Inflammatory macrophage (primary cell): ENCODE measurements at places on chromosomes 12 and 14.

DNA sequence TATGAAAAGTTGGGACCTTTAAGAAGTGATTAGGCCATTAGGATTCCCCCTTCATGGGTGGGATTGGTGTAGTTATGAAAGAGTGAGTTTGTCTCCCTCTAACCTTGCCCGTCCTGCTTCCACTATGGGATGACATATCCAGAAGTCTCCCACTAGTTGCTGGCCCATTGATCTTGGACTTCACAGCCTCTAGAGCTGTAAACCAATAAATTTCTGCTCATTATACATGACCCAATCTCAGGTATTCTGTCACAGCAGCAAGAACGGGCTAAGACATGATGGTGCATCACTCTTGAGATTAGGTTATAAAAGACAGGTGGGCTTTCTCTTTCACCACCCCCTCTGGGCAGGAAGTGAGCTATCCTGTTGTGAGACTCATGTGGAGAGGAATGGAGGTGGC, 8.6 kb upstream of the SMOC1 start:
- no peak for DNase-seq

DNA sequence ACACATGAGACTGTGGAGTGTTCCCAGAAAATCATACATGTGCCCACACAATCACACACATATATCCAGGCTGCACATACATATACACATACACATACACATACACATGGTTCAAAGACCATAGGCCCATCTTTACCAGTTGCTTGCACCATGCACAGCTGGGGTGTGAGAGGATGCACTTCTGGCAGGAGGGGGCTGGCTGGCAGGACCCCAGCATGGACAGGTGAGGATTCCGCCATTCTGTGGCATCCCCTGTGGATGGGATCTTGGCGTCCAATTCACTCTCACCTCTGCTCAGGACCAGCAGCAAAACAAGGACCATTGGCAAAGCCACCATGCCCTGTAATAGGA, 7.0 kb downstream of the ITGB7 start:
- no peak for DNase-seq

GRCh38 chr12:117985182-117985581, 16.4 kb upstream of the KSR2 start:
- DNase-seq = no peak

- no peak for DNase-seq
Observed at GRCh38 chr12:8644345-8645248, 18.0 kb downstream of the MFAP5 start.

DNA sequence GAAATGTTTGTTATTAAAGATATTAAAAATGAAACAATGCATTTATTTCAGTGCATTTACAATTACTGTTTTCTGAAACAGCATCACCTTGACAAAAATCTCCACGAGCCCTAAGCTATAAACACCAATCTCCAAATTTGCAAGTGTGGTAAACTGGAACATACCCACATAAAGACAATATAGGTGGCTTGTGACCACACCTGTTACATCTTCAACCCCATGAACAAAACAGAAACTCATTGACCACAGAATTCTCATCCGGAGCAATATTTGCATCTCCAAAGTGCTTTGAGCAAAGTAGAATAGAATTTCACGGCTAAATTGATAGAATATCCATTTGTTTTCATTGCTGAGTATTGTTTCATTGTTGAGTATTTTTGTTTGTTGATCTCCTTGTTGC, 375.2 kb upstream of the FLRT2 start:
- no peak for DNase-seq

DNA sequence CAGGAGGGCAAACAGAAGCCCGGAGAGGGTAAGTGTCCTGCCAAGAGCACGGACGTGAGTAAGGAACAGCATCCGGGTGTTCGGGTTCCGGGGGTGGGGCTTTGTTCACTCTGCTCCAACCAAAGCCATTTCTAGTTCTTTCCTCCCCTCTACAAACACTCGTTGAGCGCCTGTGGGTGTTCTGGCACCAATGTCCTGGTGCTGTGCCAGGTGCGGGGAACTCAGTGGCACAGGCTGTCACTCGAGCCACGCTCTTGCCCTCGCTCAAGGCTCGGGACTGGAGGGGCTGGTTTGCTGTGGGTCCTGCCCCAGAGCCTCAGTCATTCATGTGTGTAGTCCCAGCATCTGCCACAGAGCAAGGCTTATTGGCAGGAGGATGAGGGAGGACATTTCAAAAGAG, 157.5 kb downstream of the CALM1 start:
- no peak for DNase-seq

GRCh38 chr12:111505601-111506036, 93.5 kb downstream of the ATXN2 start:
- DNase-seq = no peak

DNA sequence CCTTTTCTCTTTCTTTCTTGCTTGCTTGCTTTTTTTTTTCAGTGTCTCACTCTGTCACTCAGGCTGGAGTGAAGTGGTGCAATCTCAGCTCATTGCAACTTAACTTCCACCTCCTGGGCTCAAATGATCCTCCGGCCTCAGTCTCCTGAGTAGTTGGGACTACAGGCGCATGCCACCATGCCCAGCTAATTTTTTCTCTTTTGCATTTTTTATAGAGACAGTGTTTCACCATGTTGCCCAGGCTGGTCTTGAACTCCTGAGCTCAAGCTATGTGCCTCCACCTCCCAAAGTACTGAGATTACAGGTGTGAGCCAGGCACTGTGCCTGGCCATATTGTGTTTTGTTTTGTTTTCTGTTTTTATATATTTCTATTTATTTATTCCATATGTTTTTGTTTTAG, 461.0 kb downstream of the ADAMTS20 start:
- DNase-seq = no peak

DNA sequence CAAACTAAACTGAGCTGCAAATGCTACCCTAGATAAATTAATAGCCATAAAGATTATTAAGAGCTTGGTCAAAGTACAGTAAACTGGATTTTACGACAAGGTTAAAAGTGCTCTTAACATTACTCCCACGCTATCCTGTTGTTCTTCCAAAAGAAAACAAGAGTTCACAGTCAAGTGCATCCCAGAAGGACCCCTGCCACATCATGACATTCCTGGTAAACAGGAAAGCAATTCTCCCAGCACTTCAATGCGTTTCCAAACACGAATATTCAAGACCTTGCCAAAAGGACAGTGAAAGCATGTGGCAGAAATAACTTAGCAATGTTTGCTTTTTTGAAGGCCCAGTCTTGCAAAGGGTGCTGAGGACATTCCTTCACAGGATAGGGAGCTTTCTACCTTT, 11.2 kb downstream of the SPRING1 start:
- no peak for DNase-seq

- no peak for DNase-seq
Observed at GRCh38 chr12:129241852-129242251, 388.6 kb downstream of the GLT1D1 start.
